ENCODE measurements at places on chromosomes 12 and 14. TPM values are rescaled to one million over a fixed set of nuclear protein-coding genes. Genes with fewer than 3 reads are reported as not detected.

DNA sequence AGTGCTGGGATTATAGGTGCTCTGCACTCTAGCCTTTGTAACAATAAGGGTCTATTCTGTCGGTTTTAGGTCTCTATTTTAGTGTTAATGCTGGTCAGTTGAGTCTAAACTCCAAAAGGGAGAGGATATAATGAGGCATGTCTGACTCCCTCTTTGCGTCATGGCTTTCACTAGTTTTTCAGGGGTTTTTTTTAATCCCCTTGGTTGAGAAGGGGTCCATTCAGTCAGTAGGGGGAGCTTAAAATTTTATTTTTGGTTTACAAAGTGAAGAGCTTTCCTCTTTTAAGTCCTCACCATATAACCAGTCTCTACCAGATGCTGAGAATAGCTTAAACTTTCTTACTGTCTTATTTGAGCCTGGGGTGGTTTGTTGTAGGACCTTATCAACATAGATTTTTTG, 106.9 kb downstream of the PRKCH start:
- DNase-seq: no peak

- DNase-seq: no peak
Observed at GRCh38 chr14:52640137-52640536, 55.2 kb downstream of the ERO1A start.

- no peak for DNase-seq
Observed at GRCh38 chr12:50013361-50014147, 11.7 kb downstream of the RACGAP1 start.

GRCh38 chr12:113762155-113762881, 203.8 kb downstream of the RBM19 start:
- no peak for DNase-seq

The CD163 gene
- total RNA-seq: not detected

The GUCY2C gene
- 0.31 TPM for total RNA-seq

- no peak for DNase-seq
Observed at GRCh38 chr12:124030008-124030407, 57.0 kb downstream of the ZNF664 start.

DNA sequence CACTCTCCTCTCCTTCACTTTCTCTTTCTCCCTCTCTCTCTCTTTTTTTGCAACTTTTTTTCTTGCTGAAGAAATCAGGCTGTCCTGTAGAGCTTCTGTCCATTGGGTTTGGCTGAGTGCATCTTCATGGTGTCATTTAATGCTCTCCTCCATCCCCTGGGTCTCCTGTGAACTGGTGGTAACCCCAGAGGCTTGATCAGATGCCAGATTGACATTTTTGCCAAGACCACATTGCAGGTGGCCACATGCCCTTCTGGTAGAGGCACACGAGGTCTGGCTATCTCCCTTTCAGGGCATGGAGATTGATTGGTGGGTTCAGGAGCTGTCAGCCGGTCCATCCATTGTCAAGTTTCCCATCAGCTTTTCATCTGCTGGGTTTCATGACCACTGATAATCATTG, 188.3 kb upstream of the MYL2 start:
- DNase-seq: no peak

GRCh38 chr12:131721548-131721947, 10.7 kb downstream of the SFSWAP start:
- no peak for DNase-seq

GRCh38 chr12:53736592-53736991, 9.3 kb upstream of the CALCOCO1 start:
- DNase-seq: no peak

DNA sequence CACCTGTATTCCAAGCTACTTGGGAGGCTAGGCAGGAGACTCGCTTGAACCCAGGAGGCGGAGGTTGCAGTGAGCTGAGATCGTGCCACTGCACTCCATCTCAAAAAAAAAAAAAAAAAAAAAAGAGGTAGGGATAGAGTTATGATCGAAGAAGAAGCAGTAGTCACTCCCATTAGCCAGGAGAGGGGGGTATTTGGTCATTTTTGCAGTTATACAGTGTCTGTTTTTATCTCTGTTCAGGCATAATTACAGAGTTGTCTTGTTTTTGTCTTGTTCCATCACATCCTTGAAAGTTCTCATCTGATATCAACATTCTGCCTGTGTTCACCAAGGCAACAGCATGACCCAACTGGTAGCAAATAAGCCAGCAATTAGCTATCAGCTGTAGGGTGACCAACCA, 98.5 kb upstream of the TMPO start:
- peak; percentile 25 for DNase-seq

DNA sequence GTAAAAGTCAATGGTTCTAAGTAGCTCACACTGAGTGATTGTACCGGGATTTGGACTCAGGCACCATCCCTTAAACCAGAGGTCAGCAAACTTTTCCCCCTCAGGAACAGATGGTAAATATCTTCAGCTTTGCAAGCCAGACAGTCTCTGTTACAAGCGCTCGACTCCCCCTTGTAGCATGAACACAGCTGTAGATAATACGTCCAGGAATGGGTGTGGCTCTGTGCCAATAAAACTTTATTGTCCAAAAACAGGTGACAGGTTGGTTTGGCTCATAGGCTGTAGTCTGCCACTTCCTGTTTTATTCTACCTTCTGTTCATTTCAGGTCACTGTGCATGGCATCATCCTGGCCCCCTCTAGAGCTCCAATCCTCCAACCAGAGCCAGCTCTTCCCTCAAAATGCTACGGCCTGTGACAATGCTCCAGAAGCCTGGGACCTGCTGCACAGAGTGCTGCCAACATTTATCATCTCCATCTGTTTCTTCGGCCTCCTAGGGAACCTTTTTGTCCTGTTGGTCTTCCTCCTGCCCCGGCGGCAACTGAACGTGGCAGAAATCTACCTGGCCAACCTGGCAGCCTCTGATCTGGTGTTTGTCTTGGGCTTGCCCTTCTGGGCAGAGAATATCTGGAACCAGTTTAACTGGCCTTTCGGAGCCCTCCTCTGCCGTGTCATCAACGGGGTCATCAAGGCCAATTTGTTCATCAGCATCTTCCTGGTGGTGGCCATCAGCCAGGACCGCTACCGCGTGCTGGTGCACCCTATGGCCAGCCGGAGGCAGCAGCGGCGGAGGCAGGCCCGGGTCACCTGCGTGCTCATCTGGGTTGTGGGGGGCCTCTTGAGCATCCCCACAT, 7.6 kb downstream of the BDKRB1 start:
- DNase-seq: peak; percentile 2

DNA sequence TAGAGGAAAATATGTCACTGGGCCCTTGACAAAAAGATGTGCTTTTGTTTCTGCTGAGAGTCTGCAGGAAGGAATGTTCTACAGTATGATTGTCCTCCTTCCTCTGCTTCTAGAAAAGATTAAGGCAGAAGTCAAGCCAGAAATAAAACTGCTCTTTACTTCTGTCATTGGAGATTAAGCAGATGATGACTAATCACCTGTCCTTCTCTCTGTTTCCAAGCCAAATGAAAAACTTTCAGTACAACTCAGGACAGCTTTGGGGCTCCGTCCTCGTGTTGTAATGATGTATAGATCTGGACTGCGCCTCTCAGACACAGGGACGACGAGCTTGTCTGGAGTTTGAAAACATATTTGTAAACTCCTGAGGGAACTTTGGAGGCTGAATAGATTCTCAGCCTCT, 159.3 kb downstream of the DYRK2 start:
- DNase-seq: no peak

DNA sequence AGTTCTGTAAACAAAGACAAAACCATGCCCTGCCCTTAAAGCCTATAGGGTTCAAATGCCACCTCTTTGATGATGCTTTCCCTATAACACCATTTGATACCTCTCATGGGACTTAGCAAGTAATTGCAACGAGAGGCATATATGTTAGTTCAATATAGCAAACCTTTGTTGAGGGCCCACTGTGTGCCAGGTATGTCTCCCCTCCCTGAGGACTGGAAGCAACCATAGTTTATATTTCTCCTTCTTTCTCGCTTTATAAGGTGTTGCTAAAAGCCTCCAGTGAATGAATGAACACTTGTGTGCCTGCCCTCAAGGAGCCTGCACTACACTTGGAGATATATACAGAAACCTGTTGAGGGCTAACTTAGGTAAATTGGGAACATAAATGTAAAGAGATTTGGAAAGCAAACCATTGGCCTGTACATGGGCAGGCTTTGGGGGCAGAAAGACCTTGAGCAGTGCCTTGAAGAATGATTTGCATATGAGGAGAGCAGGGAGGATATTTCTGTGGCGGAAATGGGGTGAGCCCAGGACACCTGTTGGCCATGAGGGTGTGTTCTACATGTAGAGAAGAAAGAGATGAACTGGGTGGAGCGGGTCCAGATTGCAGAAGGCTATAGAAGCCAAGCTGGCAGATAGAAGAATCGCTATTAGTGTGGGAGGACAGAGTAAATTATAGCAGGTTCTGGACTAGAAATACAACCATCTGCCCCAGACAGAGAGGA, 1.8 kb upstream of the CKAP4 start:
- DNase-seq: peak; percentile 93

The PTPRB gene
- total RNA-seq: not detected

All from OCI-LY7 (cell line).